ENCODE measurements at places on chromosomes 4 and X.

GRCh38 chr4:83548151-83548905 lies 12.4 kb downstream of the GPAT3 start:
- H3K4me1 ChIP-seq: peaks cover 24% of the 10 kb centered on the region
- no peaks in the 10 kb centered on the region for H3K27me3 ChIP-seq
- peak; percentile 85 for DNase-seq
- H3K4me3 ChIP-seq: no peak overlapping the region

- no peak overlapping the region for H3K27ac ChIP-seq
- no peak overlapping the region for H3K4me3 ChIP-seq
- H3K27me3 ChIP-seq: no peaks in the 10 kb centered on the region
- H3K36me3 ChIP-seq: no peaks in the 10 kb centered on the region
Observed at GRCh38 chr4:156303708-156304107, 350.0 kb upstream of the CTSO start.

- DNase-seq: no peak
- no peak overlapping the region for H3K4me3 ChIP-seq
- H3K27me3 ChIP-seq: no peaks in the 10 kb centered on the region
Observed at GRCh38 chr4:173420801-173421200, 21.9 kb upstream of the SCRG1 start.

- no peak overlapping the region for H3K27ac ChIP-seq
- no peak overlapping the region for H3K4me3 ChIP-seq
- no peaks in the 10 kb centered on the region for H3K27me3 ChIP-seq
- no peaks in the 10 kb centered on the region for H3K36me3 ChIP-seq
- no peaks in the 10 kb centered on the region for H3K4me1 ChIP-seq
Observed at GRCh38 chrX:67100031-67100884, 443.6 kb upstream of the AR start.

DNA sequence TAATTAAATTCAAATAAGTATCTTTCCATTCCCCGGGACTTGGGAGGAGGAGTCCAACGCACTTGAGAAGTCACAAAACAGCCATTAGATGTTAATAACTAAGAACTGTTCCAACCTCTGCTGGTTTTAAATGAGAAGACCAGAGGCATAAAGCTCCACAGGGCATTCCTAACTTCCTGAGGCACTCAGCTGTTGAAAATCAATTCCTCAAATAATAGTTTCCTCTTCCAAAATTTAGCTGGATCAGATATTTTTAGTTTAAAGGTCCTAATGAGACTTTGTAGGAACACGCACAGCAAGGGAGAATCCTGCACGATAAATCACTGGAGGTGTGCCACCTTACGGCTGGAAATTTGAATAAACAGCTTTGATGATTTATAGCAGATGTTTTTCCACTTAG lies 504.3 kb upstream of the ZFP42 start:
- H3K36me3 ChIP-seq: no peaks in the 10 kb centered on the region
- no peak for DNase-seq
- H3K27ac ChIP-seq: no peak overlapping the region
- H3K4me3 ChIP-seq: no peak overlapping the region
- peaks cover 3% of the 10 kb centered on the region for H3K4me1 ChIP-seq

DNA sequence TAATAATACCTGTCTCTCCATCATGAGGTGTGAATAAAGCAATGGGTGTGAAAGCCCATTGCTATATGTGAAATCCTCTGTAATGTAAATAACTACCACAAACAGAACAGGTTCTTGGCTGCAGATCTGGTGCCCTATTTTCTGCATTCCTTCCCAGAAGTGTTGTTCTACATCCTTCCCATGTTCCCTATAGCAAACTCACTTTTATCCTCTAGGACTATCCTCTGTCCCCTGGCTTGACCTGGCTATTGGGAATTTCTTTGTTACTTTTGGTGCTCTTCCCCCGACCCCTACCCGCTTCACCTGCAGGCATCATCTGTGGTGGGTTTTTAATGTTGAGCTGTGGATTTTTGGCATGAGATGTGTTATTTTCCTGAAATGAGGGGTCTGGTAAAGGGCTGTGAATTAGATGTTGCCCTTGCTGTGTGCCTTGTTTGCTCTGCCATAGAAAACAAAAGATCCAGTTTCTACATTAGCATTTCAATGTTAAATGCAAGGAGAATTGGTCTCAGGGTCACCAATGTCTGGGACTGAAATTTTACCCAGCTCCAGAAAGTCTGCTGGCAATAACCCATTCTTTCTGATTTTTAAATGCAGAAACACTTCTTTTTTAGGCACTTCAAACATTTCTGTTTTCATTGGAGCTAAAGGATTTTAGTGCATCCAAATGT lies 13.6 kb upstream of the FREM3 start:
- H3K27ac ChIP-seq: no peak overlapping the region
- H3K4me3 ChIP-seq: no peak overlapping the region
- no peak for DNase-seq
- no peaks in the 10 kb centered on the region for H3K4me1 ChIP-seq
- no peaks in the 10 kb centered on the region for H3K27me3 ChIP-seq

DNA sequence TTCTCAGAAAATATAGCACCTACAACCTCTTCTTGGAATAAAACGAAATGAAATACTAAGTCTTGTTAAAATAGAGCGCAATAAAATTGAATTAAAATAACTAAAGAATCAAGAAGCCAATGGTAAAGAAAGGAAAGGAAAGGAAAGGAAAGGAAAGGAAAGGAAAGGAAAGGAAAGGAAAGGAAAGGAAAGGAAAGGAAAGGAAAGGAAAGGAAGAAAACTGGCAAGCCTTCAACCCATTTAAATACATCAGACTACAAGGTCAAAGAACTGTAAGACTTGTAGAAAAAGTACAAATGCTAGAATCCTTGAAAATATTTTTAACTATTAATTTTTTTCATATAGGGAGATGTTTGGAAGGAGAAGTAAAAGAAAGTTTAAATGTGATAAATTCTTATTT lies 372.1 kb downstream of the IQCM start:
- no peaks in the 10 kb centered on the region for H3K27me3 ChIP-seq
- H3K27ac ChIP-seq: no peak overlapping the region
- H3K36me3 ChIP-seq: no peaks in the 10 kb centered on the region

DNA sequence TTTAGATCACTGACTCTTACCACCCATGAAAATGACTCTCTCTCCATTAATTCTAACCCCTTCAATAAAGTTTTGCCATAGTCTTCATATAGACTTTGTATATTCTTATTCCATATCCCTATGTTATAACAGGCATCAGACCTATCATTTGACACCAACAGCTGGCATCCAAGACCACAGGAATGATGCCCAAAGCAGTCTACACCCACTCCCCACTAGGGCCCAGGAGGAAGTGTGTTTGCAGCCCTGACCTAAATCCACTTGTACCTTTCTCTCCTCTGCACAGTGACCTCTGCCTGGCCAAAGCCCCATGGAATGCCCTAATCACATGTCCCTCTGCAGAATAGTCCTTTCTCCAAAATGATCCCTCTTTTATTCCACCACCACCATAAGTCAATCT lies 219.2 kb downstream of the CBR4 start:
- no peaks in the 10 kb centered on the region for H3K36me3 ChIP-seq
- peaks cover 4% of the 10 kb centered on the region for H3K4me1 ChIP-seq
- H3K4me3 ChIP-seq: no peak overlapping the region
- H3K27me3 ChIP-seq: no peaks in the 10 kb centered on the region
- no peak for DNase-seq
